T-helper 17 cell (primary cell): ENCODE measurements at places on chromosomes 2 and 18. TPM values are rescaled to one million over a fixed set of nuclear protein-coding genes. Genes with fewer than 3 reads are reported as not detected.

DNA sequence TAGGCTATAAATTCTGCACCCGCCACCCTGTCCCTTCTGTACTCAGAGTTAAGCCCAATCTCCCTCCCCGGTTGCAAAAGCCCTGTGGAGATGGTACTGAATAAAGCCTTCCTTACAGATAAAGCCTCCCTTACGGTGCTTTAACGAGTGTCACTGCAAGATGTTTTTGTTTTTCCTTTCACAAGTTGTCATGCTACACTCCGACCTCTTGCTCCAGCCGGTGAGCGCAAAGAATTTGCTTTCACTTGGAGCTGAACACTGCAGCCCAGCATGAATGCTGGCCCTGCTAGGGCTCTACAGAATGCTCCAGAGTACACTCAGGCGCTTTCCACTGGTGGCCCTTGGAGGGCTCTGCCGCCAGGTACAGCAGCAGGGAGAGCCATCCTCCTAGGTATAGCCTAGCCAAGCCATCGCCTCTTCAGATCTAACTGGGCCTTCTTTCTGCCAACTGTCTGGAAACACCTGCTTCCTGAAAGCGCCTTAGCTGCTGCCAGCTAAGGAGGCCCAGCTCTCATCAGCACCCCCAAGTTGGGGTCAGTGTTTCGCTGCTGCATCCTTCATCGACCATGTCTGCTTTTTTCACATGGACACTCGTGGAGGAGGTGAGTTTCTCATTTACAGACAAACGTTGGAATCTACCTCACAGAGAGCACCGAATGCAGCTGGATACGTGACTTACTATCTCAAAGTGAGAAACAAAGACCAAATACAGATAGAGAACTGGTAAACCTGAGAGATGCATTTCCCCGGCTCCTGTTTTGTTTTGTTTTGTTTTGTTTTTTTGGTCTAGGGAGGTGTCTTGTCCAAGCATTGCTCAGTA is 13.4 kb upstream of the CREG2 start:
- no peak overlapping the region for H3K4me3 ChIP-seq
- DNase-seq = no peak
- H3K27ac ChIP-seq = no peak overlapping the region
- H3K27me3 ChIP-seq = peaks cover 69% of the 10 kb centered on the region

DNA sequence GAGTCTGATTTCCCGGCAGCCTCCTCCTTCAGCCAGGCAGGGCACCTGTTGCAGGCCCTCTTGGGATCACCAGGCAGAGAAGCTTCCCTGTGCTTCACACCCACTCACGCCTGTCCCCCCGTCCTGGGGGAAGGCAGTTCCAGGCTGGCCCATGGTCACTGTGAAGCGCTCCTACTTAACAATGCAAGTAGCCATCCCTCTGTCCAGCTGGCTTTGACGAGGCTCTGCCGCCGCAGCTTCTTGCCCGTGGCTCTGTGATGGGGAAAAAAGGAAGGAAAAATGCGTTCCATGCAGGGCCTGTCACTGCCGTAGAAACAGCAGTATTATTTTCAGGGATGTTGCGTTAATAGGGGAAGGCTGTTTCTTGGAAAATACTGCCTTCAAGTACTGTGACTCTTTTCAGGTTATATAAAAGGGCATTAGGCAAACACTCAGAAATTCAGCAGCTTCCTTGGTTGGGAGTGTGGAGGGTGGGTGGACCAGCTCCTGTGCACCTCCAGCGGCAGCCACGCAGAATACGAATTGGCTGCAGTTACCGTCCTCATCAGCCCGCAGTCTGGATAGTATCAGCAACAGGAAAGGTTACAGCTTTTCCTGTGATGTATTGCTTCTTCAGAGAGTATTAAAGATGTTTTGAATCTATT is 232.3 kb downstream of the KLHL29 start:
- H3K4me3 ChIP-seq = no peak overlapping the region
- peaks cover 16% of the 10 kb centered on the region for H3K27me3 ChIP-seq
- peaks cover 8% of the 10 kb centered on the region for H3K4me1 ChIP-seq
- H3K36me3 ChIP-seq = no peaks in the 10 kb centered on the region
- H3K27ac ChIP-seq = peak overlapping the region; percentile 53

DNA sequence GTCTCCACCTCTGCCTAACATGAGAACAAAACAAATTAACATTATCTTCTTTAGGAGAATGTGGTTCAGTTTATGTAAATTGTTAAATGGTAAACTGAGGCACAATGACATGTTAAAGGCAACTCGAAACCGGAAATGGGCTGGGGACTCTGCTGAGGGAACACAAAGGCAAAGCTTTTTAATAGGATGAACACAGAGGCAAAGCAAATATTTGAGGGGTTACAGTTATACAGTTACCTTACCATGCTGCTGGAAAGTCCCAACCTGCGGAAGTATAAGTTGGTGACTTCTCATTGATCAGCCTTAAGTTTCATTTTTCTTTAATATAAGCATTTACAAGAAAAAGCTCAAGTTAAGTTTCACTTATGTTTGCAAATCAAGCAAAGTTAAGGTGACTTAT is 195.0 kb downstream of the DLGAP1 start:
- no peak for DNase-seq
- no peaks in the 10 kb centered on the region for H3K36me3 ChIP-seq
- no peak overlapping the region for H3K27ac ChIP-seq
- H3K4me3 ChIP-seq = no peak overlapping the region

DNA sequence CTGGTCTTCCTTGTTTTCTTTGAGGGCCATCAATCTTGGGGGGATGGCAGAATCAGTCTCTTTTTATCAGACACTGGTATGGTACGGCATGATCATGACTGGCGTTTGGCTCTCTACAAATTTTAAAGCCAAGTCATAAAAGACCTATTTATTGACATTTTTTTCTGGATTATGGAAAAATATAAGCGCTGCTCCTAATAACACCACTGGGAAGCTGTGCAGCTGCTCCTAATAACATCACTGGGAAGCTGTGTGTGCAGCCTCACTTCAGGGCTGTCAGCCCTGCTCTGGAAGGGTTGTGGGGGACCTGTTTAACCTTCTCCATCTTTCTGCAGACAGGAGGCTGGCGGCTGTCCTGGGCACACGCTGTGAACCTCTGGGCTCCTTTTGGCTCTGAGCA is 88.9 kb downstream of the SNTG2 start:
- no peak overlapping the region for H3K27ac ChIP-seq
- H3K27me3 ChIP-seq = no peaks in the 10 kb centered on the region
- no peak for DNase-seq
- H3K4me1 ChIP-seq = peaks cover 2% of the 10 kb centered on the region
- H3K4me3 ChIP-seq = no peak overlapping the region

- H3K36me3 ChIP-seq = no peaks in the 10 kb centered on the region
- H3K4me1 ChIP-seq = peaks cover 11% of the 10 kb centered on the region
- H3K4me3 ChIP-seq = peak overlapping the region; percentile 45
These were observed 14.9 kb upstream of the MSH6 start for GRCh38 chr2:47767880-47768609.

DNA sequence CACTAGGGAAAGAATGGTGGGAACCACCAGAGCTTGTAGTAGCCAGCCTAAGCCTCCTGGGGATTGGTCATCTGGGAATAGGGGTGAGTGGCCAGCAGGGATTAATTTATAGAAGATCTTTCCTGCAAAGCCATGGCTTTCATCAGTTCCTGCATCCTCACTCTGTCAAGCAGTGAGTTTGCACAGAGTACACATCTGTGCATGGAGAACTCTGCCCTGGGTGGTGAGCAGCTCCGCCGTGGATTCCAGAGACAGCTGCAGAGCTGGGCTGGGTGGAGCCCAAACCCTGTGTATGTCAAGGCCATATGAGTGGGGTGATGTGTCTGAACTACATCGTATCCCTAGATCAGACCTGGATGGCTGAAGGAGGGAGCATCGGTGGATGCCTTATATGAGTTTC is 182.2 kb downstream of the GLI2 start:
- H3K36me3 ChIP-seq = no peaks in the 10 kb centered on the region
- H3K4me1 ChIP-seq = peaks cover 2% of the 10 kb centered on the region
- no peak overlapping the region for H3K4me3 ChIP-seq
- no peak for DNase-seq

TRMT61B gene
- 16.2 TPM for total RNA-seq

SIGLEC15 gene
- total RNA-seq = not detected

AOX1 gene
- not detected for total RNA-seq
